ENCODE measurements at places on chromosomes 6 and 20.

GRCh38 chr6:155654474-155654873 lies 198.8 kb upstream of the NOX3 start:
- no peak for DNase-seq

DNA sequence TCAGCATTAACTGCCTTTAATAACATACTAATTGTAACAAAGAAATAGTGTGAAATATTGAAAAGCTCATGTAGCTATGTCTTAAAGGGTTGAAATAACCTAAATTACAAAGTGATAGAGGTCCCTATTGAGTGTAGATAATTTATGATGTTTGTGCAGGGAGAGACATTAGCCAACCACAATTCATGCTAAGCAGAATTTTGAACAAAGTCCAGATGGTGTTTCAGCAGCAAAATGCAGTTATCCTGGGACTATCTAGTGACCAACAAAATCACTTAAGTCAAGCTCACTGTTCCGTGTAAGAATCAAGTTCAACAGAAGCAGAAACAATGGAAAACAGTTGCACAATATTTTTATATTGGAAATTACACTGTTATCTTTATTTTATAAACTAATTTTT lies 218.5 kb downstream of the SIM1 start:
- DNase-seq = no peak

DNA sequence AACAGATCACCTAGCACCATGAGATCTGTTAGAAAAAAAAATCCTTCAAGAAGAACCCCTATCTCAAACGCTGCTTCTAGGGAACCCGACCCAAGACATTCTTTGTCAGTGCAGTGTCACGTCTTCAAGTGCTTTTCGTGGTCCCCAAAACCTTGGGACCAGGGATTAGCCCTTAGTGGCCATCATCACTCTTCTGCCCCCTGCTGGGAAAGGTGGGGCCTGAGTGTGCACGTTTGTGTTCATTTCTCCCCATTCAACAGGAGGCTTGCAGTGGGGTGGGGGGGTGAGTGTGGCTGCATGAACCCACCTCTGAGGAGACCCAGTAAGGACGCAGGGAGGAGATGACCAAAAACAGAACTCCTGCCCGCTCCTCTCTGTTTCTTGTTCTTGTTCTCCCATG lies 218.2 kb upstream of the RNF24 start:
- DNase-seq = no peak

DNA sequence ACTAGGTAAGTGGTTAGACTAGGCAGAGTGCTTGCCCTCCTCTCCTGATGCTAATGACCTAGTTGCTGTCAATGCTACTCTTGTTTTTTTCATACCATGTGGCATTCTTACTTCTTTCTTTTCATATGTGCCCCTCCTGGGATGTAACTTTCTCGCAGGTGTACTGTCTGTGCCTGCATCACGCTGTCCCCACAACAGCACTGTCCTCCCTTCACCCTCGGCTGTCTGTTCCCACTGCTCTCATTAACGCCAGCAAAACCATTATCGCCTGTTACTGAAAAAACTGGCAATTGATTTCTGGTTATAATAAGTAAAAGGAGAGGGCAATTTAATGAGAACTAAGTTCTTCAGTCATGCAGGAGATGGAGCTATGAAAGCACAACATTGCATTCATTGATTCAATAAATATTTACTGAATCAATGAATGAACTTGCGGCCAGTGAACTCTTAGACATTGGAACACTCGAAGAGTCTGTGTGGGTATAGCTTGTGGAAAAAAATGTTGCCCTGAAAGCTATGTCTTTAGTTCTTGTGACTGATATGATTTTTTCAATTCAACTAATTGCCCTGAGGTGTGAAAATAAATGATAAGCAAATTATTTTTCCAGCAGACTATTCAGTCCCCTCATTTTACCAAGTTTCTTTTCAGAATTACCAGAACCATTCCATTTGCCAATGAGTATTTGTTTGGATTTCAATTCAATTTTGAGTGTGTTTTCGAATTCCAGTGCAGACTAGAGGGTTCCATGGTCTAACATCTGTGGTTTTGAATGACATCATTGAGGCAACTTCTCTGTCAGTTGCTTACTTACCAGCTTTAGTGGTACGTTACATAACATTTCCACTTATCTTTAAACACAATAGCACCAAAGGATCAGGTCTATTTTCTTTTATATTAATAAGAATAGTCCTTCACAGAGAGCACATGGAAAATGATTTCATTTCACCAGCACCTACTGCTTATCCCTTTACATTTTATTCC lies 2.1 kb downstream of the SLC17A4 start:
- DNase-seq = no peak

- no peak for DNase-seq
These were observed 66.7 kb upstream of the ARMC2 start for GRCh38 chr6:108781419-108782100.

GRCh38 chr6:4924661-4925271 lies 79.1 kb downstream of the RPP40 start:
- no peak for DNase-seq

DNA sequence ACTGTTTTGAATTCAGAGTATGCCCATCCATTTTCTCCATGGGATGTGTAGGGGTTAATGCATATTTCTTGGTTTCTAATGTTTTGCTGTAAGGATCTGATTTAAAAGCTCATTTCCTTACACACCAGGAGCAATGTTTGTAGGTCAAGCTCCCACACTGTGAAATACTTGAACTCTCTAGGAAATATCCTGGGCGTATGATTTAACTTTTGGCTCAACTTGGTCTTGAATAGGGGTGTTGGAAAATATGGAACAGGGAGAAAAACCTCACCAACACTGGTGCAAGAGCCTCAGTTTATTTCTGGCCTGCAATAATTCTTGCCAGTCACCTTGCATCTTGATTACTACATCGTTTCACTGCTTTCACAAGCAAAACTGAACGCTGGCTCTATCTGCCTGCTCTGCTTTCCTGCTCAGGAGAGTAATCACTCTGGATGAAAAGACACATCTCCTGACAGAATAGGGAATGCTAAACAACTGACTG lies 25.1 kb upstream of the RFPL4B start:
- DNase-seq = no peak

DNA sequence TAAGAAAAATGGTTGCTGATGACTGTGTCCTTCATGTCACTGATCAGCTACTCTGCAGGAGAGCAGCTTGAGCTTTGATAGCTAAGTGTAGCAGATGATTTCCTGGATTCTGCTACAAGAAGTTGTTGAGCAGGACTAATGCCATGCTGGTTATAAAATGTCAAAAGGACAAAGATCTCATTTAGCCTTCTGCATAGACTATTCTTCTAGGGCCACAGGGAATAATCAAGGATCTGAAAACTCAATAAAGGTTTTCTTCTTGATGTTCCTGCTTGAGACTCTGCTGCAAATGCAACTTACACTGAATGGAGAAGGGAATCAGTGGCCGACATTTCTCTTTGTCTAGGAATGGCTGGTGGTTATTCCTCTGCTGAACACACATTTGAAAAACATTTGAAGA lies 360.3 kb upstream of the PTCHD4 start:
- no peak for DNase-seq

DNA sequence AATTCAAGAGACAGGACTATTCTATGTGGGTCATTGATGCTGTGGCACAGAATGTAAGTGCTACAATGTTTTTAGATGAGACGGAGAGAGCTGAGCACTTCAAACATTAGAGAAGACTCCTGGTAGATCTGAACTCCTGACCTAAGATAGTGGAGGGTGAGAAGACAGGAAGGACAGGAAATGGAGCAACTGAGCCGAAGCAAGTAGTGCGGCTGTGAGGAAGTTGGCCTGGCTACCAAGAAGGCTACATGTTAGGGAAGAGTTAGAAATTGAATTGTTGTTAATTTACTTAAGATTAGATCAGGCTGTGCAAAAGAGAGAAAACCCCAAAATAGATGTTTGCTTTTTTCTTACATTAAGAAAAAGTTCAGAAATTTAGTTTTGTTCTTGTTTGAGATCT lies 14.4 kb upstream of the MLIP start:
- no peak for DNase-seq

- no peak for DNase-seq
These were observed 259.6 kb upstream of the PLCB4 start for GRCh38 chr20:8809107-8809953.

DNA sequence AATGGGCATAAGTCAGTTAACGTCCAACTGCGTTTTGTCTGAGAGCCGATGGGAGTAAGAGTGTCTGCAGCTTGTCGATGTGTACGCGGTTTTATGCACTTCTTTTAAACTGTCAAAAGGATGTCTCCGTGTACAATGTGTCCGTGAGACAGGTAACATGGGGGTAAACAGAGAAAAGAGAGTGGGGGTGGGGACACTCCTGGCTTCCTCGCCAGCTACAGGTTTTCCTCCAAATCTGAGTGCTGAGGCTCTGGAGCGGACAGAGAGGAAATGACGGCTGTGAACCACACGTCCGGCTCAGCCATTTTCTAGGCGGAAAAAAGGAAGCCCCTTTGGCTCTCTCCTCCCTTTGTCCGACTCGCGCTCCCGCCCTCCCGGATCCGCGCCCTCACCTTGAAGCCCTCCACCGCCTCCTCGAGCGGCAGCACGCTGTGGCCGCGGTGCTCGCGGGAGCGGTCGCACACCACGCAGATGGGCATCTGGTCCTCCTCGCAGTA lies 916 bp downstream of the TRIM27 start:
- no peak for DNase-seq

DNA sequence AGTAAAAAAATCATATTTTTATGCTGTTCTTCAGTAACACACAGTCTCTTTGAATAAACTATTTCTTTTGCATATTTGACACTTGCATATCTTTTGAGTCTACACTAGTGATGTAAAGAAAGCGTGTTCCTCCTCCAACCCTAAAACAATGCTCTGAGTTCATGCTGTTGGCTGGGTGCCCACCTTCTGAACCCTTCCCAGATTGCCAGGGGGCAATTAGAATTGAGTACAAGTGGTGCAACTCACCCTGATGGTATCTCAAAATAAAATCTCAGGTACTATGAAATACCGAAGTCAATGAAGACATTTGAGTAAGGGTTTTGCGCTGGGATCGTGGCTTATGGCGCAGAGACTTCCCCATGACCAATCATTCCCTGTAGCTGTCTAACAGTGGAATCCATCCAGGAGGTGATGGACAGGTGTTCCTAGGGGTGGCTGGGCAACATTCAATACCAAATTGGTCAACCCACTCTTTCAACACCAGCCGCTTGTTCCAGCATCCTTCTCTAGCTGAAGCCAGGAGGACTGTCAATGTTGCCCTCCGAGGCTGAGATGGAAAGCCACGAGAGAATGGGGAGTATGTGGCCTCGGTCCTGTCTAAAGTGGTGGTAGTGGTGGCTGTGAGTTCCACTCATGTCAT lies 94.4 kb upstream of the ZNFX1 start:
- no peak for DNase-seq

DNA sequence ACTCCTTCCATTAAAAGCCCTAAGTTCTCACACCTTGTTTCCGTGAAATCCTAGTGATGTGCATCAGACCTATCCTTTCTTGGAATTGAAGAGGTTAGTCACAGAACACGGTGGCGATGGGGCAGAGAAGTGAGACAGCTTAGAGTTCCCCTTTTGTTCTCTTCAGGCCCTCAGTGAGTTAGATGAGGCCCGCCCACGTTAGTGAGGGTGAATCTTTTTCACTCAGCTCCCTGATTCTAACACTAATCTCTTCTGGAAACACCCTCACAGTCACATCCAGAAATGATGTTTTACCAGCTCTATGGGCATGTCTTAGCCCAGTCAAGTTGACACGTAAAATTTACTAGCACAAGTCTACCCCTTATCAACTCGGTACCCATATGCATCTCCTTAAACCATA lies 172.7 kb upstream of the NOX3 start:
- peak; percentile 29 for DNase-seq

GRCh38 chr6:41011673-41012072 lies 27.3 kb downstream of the UNC5CL start:
- no peak for DNase-seq

- DNase-seq = no peak
These were observed 333 bp upstream of the SMIM13 start for GRCh38 chr6:11093376-11093625.

DNA sequence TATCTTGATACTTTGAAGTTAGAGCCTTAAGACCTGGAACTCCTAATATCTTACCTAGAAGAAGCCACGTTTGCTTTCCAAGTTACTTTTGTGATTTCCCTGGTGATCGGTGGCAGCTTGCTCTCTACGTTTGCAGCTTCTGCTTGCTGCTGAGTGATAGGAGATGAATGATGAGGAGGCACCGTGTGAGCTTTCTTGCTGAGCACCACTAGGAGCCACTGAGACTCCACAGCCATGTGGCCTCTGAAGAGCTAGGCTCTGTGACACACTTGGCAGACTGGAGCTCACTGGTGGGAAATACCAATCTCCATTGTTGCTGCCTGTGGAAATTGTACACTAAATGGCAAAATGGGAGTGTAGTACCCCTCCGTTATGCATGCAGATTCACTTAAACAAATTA lies 161.8 kb downstream of the IBTK start:
- no peak for DNase-seq

- peak; percentile 2 for DNase-seq
These were observed 32.5 kb downstream of the SDHAF4 start for GRCh38 chr6:70599187-70599586.

DNA sequence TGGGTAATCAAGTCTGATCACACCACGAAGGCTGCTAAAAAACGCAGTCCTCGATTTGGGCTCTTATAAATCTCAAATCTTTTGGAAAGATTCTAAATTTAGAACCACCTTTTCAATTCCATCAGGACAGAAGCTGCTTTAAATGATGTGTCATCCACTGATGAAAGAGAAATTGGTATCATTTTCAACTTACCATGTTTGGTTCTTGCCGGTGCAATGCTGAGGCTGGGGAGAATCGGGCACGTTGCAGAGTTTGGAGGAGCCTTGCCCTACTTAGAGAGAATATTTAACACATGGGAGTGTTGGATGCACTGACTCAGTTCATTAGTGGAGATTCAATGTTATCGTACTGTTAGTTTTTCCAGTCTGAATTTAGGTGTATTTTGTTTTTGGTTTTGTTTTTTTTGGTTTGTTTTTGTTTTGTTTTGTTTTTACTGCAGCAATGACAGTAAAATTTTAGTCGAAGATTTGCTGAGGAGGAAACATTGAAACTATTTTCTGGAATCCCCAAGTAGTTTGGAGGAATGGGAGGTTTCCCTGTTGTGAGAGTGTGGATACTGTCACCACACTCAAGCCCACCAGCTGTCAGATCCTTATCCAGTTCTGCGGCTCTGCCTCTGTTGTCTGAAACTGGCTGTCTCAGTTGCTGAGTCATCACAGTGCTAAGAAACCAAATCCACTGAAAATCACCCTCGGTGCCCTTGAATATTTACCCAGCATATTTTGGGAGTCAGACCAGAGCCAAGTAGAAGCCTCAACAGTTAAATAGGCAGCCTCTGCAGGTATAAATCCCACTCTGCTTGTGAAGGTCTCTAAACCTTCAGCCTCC lies 497.0 kb downstream of the BTBD3 start:
- no peak for DNase-seq

GRCh38 chr20:34907616-34908469 lies 31.4 kb downstream of the ACSS2 start:
- no peak for DNase-seq

DNA sequence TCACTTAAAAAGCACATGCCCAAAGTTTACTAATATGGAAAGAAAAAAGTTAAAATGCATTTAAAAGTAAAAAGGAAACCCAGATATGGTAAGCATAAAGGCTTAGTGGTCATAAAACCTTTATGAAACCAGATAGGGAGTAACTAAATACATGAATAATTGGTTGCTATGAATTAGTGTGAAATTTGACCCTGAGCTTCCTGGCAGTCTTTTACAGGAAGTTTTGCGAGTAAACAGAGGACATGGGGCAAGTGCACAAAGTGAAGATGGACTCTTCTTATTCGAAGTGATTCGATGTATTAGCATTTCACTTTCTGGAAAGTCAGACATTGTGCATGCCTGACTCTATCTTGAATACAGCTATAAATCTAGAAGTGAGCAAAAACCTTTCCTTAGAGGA lies 90.9 kb upstream of the MLIP start:
- DNase-seq = no peak
